Esophagus muscularis mucosa (tissue), 4 donors: ENCODE measurements at places on chromosomes 3 and 15. TPM values are rescaled to one million over a fixed set of nuclear protein-coding genes. Genes with fewer than 3 reads are reported as not detected.

- DNase-seq: peak; percentile 42
These were observed 3.0 kb upstream of the SHC4 start for GRCh38 chr15:48966595-48967301.

CYP1A2 gene
- not detected for total RNA-seq

DNA sequence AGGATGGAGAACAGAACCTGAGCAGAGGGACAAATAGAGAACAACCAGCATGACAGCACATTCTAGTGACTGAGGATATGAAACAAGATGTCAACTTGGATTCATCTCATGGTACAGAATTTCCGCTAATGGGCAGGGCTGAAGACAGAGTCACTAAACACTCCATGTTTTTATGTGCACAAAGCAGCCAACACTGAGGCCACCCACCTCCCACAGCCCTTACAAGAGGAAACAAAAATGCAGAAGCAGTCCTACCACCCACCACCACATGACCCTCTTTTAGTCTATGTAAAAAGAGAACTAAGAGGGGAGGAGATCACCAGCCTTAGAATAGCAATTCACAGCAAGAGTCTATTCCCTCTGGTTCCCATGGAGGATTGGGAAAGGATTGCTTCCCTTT lies 131.4 kb upstream of the UBE2E2 start:
- peak; percentile 82 for DNase-seq

DNA sequence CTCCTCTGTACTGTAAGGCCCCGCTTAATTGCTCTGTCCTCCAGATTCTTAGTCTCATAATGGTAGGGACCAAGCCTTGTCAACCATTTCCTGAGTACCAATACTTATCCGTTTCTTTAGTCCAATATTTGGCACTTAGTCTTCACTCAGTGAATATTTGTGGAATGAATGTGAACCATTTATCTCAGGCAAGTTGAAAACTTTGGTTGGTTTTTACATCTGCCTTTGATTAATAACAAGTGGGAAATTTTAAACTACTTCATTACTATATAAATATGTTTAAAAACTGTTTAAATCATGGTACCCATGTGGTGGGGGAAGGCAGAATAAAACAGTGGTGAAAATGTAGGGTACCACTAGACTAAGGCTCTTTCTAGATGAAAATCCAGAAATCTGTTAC lies 15.2 kb downstream of the CA12 start:
- no peak for DNase-seq

- DNase-seq: no peak
These were observed 109.7 kb downstream of the MYLK start for GRCh38 chr3:123774474-123774873.

GRCh38 chr3:52221563-52222318 lies 3.7 kb downstream of the TLR9 start:
- no peak for DNase-seq

- no peak for DNase-seq
These were observed 108.9 kb upstream of the ETV5 start for GRCh38 chr3:186217820-186218164.

CELSR3 gene
- 0.33 TPM for total RNA-seq

DNA sequence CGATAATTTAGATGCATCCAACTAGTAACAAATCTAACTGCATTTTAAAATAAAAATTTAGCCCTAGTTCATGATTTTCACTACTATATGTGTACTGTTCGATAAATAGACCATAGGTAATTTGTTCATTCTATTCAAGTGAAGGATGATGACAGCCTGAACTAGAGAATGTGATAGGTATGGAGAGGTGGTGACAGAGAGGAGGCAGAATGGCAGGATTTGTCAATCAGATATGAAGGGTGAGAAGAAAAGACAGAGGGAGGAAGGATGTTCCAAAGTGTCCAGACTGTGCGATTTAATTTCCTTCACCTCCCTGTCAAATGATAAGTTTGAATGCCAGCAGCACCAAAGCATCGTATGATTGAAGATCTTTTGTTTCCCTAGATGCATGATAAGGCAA lies 31.6 kb downstream of the BCL2A1 start:
- no peak for DNase-seq

DNA sequence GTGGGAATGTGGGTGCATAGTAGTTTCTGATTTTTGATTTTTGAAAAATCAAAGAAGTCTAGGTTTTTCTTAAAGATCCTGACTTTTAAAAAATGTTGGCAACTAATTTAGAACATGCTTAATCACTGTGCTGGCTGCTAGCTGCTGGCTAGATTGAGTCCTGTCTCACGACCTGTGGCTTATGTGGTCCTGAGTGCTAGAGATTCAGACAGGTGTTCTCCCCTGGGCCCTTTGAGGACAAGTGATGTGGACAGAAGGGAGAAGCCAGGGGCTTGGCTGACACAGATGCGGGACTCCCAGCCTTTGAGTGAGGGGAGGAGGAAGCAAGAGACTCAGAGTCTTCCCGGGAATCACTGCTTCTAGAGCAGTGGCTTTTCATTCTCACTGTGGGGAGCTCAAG lies 47.5 kb downstream of the CORO2B start:
- DNase-seq: no peak

DNA sequence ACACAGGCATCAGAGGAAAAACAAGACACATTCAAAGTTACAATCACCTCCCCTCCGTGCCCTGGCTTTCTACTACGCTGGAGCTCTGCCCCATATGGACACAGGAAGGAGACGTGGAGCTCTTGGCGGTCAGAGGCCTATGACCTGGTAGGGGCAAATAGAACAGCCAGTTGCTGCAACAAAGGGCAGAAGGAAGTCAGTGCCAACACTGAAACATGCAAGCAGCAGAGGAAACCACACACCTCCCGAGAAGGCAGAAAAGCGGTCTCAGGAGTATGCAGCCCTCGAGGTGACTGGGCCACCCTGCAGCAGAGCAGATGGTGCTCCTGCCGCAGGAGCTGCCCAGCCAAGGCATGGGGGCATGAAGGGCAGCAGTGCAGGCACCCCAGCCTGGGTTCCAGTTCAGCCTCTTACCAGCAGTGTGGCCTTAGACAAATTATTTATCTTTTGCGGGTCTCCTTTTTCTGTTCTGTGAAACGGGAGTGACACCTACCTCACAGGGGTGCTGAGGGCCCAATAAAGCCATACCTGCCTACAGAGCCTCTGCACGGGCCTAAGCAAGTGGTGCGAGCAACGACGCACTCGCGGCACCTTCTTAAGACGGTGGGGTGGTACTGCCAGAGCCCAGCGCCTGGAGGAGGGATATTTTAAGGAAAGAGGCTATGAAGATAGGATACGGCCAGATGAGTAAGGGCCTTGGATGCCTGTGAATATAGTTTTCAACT lies 8.6 kb downstream of the ZXDC start:
- DNase-seq: no peak

SV2B gene
- 1.9 TPM for total RNA-seq

BTLA gene
- total RNA-seq: not detected

DNAH12 gene
- total RNA-seq: not detected

DNA sequence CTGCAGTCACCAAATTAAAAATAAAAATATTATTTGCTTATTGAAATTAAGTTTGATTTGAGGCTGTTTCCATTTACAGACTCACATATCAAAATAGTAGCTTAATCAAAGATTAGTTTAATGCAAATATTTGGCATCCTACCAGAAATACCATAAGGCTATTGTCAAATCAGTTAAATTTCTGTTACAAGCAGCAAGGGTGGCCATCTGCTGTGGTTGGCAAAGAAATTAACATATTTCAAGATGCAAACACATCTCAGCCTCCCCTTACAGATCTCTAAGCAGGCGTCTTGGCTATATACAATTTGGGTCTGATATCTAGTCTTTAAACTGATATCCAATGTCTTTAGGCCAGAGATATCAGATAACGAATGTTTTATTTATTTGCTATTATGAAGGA lies 83.2 kb upstream of the NEDD4 start:
- no peak for DNase-seq

DNA sequence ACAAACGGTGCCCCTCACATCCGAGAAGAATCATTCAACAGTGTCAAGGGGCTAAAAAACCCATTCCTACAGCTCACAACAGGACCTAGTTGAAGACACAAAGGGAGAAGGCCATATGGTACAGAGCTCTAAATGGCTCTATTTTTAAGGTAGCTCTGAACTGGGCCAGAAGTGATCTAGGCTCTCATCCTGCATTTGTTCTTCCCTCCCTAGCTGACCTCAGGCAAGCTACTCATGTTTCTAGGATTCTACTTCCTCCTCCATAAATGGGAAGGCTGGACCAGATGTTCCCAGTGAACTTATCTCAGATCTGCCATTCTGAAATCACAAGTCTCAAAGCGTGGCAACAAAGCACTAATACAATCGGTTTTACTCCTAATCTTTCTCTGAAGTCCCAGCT lies 62.3 kb downstream of the CPNE4 start:
- no peak for DNase-seq

PCLAF gene
- not detected for total RNA-seq

DNA sequence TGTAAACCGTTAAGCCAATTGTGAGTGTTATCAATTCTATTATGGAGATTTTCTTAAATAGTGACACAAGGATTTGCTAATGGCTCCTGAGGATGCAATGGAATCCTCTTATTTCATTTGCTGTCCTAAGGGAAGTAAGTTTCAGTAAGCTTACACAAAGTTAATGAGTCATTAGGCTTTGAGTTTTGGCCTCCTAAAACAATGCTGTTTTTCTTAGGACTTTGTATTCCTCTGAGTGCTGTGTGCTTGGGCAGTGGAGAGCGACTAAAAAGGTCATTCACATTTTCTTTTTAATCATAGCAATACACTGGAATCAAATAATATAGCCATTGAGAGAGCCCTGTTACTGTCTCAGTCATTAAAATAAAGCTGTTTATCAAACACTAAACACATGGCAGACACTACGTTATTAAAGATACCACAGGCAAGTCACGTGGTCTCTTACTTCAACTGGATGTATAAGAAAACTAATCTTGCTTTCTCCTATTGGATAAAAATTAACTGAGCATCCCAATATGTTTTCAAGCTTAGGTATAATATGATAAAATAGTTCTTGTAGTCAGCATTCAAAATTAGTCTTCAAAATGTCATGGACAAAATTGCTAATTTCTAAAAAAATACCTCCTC lies 290.8 kb downstream of the NLGN1 start:
- no peak for DNase-seq

WNT5A gene
- 27.0 TPM for total RNA-seq

DNA sequence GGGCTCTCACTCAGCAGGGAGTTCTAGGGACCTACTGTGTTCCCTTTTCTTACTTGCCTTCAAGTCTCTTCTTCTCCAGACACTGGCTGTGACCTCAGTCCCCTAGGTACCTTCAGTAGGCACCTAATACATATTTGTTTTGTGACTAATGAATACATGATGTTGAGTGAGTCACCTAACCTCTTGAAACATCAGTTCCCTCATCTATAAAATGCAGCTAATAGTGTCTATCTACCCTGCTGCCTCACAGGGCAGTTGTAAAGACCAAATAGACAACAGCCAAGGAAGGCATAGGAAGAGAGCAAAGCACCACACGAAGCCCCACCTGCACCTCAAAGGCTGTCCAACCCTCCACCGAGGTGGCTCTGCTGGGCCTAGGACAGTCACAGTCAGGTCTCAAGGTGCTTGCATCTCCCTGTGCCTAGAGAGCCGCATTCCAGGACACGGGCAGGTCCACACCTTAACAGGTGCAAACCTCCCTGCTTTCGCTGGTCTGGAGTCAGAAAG lies 29.1 kb downstream of the DAPK2 start:
- no peak for DNase-seq

- no peak for DNase-seq
These were observed 66.0 kb downstream of the SCAPER start for GRCh38 chr15:76839173-76839572.

ADAMTSL3 gene
- total RNA-seq: 30.0 TPM

MTFMT gene
- total RNA-seq: 26.3 TPM

FOXL2NB gene
- not detected for total RNA-seq

SAMMSON gene
- total RNA-seq: 1.5 TPM

DNA sequence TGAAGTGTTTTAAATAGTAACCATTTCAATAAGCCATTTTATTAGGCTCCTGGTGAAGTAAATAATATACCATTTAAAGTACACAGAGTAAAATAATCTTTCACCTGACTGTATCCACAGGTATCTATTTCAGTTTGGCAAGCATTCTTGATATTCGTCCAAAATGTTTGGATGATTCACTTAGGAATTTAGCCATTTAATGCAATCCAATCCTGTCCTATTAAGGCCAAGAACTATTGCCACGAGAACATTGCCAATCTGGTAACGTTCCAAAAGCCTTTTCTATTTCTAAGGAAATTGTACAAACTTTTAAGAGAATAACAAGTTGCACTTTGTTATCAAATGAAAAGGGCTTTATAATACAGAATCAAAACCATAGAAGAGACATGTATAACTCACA lies 209.8 kb upstream of the THRB start:
- DNase-seq: no peak

KIF7 gene
- 23.6 TPM for total RNA-seq

DNA sequence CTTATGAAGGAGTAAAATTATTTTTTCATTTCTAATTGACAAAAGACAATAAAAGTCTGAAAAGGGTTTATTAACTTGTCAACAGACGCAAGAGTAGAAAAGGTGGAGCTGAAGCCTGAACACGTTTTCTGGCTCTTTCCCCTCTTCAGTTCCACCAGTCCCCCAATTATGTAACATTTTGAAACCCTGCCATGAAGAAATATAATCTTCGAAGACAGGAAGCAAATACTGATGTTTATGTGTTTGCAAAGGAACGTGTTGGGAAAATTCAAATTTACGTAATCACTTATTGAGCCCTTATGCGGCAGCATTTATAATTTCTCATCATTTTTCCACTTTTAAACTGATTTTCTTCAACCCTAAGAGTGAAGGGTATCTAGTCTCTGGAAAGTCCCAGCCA lies 767 bp downstream of the AP3S2 start:
- no peak for DNase-seq

GRCh38 chr15:60135961-60136360 lies 131.8 kb downstream of the FOXB1 start:
- peak; percentile 57 for DNase-seq

GRCh38 chr15:39433376-39433775 lies 147.5 kb upstream of the THBS1 start:
- peak; percentile 89 for DNase-seq

- no peak for DNase-seq
These were observed 37.9 kb upstream of the LRTM1 start for GRCh38 chr3:54965746-54966145.

ITIH4 gene
- total RNA-seq: 2.3 TPM

DNA sequence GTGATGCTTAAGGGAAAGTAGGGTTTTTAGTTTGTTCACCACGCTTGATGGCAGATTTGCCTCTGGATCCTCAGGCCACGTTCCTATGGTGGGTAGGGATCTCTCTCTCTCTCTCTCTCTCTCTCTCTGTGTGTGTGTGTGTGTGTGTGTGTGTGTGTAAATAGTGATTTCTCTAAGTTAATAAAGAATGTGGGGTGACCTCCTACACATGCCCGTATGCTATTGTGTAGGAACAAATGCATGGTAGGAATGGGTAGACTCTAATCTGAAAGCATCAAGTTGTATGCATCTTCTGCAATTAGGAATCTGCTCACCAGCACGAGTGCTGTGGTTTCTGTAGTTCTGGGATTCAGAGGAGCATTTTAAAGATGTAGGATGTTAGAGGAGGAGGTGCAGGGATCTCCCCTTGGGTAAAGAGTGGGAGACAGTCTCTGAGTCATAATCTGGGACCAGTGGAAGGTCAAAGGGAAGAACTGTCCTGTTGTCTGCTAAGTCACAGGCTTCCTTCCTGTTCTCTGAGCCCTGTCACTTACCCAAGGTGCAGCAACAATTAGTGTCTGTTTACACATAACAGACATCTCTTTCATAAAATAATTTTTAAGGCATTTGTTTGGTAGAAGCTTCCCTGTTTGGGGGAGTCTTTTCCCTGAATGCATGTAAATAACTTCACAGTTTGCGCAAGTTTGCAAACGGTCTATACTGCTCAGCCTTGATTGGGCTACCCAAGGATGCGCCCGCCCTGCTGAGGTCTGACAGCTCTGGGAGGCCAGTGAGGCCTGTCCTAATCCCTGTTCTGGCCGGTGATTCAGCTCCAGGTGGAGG lies 139.8 kb downstream of the IGF1R start:
- DNase-seq: no peak
